ENCODE measurements at places on chromosomes 2 and 18.

GRCh38 chr18:54387631-54388030, 29.9 kb downstream of the C18orf54 start:
- no peak for DNase-seq

DNA sequence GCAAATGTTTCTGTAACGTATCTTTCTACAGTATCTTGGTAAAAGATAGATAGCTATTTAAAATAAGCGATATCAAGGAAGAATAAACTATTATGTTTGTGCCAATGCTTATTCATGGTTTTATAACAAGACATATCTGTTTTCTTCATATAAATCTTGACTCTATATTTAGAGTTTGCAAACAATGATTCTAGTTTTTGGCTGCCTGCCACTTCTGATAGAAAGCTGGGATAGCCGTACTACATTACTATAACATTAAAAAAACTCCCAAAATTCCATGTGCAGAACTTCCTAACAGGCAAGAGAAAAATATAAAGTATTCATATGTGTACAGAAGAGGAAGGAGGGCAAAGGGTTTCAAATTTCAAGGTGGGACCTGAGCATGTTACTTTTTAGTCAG, 985.0 kb downstream of the BCL11A start:
- DNase-seq = no peak

DNA sequence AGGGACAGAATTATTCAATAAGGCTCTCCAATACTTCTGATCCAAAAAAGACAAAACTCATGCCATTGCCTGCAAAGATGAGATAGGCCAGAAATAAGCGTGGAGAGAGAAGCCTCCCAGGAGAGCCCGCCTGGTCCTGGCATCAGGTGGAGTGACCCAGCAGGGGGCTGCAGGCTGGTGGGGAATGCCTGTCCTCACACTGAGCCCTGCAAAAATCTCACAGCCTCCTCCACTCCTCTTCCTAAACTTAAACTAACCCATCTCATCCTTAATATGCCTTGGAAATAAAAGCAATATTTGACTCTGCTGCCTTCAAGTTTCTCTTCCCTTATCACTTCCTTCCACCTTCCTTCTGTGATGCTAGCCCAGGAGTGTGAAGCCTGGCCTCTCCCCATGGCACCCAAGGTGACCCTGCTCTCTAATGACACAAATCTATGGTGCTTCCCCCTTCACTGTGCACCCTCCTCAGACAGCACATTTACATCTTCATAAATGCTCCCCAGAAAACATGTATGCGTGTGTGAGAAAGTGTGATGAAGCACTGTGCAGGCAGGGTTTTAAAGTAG, 218.4 kb downstream of the ANAPC1 start:
- DNase-seq = no peak

- no peak for DNase-seq
Observed at GRCh38 chr2:20663196-20664070, 3.5 kb upstream of the GDF7 start.

DNA sequence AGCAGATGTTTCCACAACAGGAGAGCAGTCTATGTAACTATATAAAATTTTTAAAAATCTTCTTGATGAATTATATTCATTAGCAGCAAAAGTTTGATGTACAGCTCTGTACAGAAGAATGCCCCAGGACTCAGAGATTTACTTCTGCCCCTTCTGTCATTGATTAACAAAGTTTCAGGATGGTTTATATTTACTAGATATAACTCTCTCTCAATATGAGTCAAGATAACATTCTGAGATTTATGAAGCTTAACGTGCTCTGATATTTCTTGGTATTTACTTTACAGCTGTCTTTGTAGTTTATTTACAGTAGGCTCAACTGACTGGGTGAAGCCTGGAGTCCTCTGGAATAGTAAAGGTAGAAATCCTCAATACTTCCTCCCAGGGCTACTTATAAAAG, 93.6 kb upstream of the HNMT start:
- no peak for DNase-seq

DNA sequence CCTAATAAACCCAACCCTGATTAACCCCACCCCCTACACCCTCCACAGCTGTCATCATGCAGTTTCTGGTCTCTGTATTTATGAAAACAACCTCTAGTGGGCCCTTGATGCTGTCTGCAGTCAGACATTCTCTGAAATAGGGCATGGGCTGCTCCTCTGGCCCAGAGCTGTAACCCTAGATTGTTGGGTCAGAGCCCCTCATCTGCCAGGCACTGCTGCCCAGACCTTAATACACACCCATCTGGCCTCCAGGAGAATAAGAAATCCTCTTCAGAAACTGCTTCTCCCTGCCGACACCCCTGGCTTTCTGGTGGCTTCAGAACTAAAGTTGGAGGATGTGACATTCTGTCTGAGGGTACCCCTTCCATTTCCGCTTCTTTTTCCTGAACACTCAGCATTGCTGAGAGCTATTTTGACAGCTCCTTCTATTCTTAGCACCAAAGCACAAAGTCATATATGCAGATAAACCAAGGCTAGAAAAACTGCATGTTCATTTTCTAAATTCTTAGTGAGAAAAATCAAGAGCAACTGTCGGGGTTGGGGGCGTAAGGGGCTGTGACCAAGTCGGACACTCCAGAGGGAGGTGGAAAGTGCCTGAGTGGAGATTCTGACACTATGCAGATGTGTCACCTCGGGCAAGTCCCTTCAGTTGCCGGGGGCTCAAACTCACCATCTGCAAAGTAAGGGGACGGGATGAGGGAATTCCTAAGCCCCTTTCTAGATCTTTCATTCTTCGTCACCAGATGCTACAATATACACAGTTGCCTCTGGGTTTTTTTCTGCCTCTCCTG, 28.7 kb downstream of the SRSF7 start:
- DNase-seq = no peak

GRCh38 chr2:174012347-174013314, 47.5 kb upstream of the SP3 start:
- DNase-seq = peak; percentile 24

GRCh38 chr2:37773371-37774130, 102.1 kb upstream of the CDC42EP3 start:
- DNase-seq = no peak

DNA sequence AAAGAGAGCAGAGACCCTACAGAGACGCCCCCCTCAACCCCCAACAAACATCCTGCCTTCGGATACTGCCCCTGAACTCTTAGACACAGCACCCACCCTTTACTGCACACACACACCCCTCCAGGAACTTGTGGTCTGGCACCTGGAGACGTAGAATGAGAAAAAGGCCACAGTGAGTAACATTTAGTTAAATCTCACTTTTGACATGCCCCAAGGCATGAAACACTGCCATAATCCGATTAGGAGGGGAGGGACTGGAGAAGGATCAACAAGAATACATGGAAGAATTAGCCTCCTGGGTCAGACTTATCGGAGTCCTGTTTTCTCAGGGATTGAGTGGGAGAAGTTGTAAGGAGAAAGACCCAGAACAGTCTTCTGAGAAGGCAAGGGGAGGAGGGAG, 4.1 kb downstream of the CDK5R2 start:
- no peak for DNase-seq

All from T-helper 2 cell (primary cell).